ENCODE measurements at places on chromosomes 3 and 15. TPM values are rescaled to one million over a fixed set of nuclear protein-coding genes. Genes with fewer than 3 reads are reported as not detected.

IDH3A gene
- total RNA-seq, result 100.0 TPM

B2M gene
- 605 TPM for total RNA-seq

SLITRK3 gene
- not detected for total RNA-seq

ISY1 gene
- 57.8 TPM for total RNA-seq

TNFSF10 gene
- total RNA-seq, result 0.25 TPM

FURIN gene
- total RNA-seq, result 48.8 TPM

C3orf20 gene
- not detected for total RNA-seq

C3orf38 gene
- total RNA-seq, result 23.4 TPM

RHOV gene
- total RNA-seq, result 1.7 TPM

ZNF619 gene
- total RNA-seq, result 8.7 TPM

CAMK2N2 gene
- total RNA-seq, result 6.1 TPM

TPRG1 gene
- total RNA-seq, result 1.5 TPM

TRH gene
- total RNA-seq, result not detected

PRICKLE2 gene
- 9.6 TPM for total RNA-seq

IQCF5 gene
- total RNA-seq, result not detected

SLC22A13 gene
- total RNA-seq, result 1.9 TPM

B3GALNT1 gene
- total RNA-seq, result 3.0 TPM

GATA2 gene
- total RNA-seq, result 0.51 TPM

CPNE9 gene
- not detected for total RNA-seq

IFT122 gene
- total RNA-seq, result 21.0 TPM

PLSCR2 gene
- not detected for total RNA-seq

PRKCI gene
- total RNA-seq, result 46.3 TPM

LDHAL6B gene
- total RNA-seq, result not detected

CASR gene
- not detected for total RNA-seq

ATP8B4 gene
- not detected for total RNA-seq

CERS3 gene
- not detected for total RNA-seq

AADACL2 gene
- not detected for total RNA-seq

NR2E3 gene
- total RNA-seq, result 0.56 TPM

MKRN2OS gene
- 0.37 TPM for total RNA-seq
